ENCODE measurements at places on chromosomes 11 and 22.

DNA sequence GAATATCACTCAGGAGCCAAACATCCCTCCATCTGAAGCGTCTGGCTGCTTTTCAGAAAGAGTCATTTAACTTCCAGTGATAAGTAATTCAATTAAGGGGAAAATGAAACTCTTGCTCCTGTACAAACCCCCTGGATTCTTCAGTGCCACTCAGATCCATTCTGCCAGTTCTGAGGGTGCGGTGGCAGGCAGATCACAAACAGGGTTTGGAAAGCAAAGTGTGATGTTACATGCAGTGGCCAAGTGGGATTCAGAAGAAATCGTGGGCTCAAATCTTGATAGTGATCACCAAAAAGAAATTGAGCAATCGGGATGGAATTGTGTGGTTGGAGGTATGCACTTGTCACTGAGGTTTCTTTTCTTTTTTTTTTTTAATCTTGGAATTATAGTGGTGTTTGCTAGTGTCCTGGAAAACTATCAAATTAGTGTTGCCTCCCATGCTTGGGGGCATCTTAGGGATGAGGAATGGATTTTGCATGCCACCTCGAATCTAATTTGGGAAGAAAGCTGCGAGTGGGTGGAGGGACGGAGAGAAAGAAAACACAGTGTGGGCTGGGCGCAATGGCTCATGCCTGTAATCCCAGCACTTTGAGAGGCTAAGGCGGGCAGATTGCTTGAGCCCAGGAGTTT lies 22.5 kb upstream of the RTL6 start:
- no peak for DNase-seq

DNA sequence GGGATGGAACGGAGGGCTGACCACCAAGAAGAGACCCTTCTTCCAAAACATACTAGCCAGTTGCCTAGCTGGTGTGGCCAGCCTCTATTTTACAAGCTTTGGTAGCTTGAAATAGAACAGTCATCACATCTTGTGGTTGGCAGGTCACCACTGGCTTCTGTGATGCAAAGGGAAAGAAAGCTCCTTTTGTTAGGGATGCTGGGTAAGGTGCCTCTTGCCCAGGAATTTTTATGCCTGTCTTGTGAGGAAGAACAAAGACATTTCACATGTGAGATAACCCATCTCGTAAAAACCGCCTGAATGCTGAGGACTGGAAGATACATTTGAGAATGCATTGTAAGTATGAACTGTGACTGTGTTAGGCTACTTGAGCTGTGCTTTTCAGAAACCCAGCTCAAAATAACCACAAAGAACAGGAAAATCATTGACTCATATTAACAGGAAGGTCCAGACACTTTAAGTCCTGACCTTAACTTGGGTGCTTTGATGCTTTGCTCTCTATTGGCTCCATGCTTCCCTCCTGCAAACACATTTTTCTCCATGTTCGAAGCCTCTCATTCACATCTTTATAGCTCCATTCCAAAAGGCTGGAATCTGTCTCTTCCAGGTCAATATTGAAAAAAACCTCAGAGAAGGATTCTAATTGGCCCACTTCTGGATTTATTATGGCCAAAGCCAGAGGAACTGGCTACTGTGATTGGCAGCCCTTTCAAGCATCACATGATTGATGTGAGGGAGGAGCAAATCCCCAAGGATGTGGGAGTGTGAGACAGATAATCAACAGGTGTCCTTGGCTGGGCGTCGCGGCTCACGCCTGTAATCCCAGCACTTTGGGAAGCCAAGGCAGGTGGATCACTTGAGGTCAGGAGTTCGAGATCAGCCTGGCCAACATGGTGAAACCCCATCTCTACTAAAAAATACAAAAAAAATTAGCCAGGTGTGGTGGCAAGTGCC lies 53.9 kb downstream of the MICAL2 start:
- no peak for DNase-seq

- DNase-seq = no peak
Measured at GRCh38 chr22:42805016-42805997, 51.8 kb downstream of the ARFGAP3 start.

GRCh38 chr11:87894961-87895360 lies 280.3 kb downstream of the RAB38 start:
- DNase-seq = no peak

GRCh38 chr11:67998150-67999045 lies 5.5 kb downstream of the UNC93B1 start:
- no peak for DNase-seq

GRCh38 chr11:75850787-75851186 lies 35.8 kb downstream of the UVRAG start:
- no peak for DNase-seq

DNA sequence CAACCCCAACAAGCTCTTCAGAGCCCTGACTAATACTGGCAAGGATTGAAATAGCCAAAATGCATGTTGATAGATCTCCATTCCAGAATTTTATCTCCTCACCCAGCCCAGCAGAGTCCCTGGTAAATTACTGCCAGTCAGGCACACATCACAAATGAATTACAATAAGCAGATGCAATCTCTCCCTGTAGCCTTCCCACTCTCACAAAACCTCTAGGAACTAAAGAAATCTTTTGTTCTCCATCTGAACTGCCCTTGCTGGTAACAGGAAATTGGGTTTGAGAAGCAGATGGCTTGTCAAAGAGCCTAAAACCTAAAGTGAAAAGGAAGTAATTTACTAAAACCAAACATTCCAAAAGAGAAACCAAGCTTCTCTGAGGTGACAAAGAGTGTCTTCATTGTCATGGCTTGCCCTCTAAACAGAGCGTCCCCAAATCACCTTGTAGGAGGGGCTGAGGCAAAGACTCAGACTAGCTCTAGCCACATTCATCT lies 59.5 kb downstream of the FAM168A start:
- DNase-seq = no peak

GRCh38 chr22:28893810-28894209 lies 10.4 kb downstream of the ZNRF3 start:
- no peak for DNase-seq

- no peak for DNase-seq
Measured at GRCh38 chr22:48090332-48090672, 1327.9 kb downstream of the TBC1D22A start.

GRCh38 chr11:108431997-108432396 lies 35.3 kb downstream of the C11orf65 start:
- DNase-seq = no peak

DNA sequence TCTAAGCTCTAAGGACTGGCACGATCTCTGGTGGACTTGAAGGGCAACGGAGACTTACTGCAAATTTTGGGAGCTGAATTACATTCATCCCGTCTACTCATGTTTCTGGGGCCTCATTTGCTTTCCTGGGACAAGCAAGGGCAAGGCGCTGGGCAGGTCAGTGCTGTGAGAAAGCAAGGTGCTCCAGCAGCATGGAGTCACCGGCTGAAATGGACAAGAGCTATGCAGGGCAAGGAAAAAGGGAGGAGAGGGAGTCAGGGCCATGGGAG lies 25.6 kb downstream of the FLI1 start:
- no peak for DNase-seq

DNA sequence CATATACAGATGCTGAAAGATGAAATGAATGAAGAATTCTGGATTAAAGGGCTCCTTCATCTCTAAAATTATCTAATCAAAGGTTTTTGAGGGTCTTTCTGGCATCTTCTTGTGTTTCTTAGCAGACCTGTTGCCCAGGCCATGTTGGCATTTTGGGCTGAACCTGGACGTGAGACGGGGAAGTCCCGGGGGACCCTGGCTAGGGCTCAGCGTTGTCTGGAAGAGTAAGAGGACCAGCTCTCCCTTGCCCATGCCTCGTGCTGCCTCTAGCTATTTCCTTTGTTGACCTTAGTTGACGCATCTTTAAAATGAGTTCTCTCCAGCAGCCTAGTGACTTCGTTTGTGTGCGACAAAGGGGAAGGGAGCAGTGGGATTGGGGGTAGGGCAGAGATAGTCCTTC lies 152.2 kb downstream of the ST3GAL4 start:
- DNase-seq = no peak

DNA sequence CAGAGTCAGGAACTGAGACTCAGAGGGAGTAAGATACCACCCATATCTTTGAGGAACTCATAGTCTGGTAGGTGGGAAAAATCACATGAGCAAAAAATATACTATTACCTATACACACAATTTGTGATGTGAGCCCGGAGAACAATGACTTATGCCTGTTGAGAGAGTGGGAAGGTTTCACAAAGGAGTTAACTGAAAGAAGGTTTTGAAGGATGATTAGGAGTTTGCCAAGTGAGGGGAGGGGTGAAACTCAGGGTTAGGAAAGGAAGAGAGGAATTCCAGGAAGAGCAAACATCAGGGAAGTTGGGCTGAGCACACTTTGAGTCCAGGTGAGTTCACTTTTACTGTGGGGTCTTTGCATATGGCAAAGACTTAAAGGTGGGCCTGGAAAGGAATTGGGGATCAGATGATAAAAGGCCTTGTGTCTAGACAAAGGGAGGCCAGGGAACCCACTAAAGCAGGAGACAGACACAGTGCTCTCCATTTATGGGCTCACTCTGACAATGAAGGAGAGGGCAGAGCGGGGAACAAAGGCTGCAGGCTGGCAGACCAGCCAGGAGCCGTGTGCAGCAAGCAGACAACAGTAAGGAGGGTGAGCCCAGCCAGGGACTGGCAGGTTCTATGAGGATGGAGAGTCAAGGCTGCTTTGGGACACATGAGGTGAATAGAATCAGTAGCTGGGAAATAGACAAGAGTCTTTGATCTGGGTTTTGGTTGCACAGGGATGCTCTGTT lies 33.1 kb downstream of the TSPAN18 start:
- no peak for DNase-seq

- no peak for DNase-seq
Measured at GRCh38 chr11:78168539-78169477, 19.6 kb downstream of the KCTD21 start.

Measured in stimulated activated naive CD4-positive, alpha-beta T cell treated with Interleukin-2 at 50 U/mL for 16 hours (primary cell).